CD4-positive, alpha-beta memory T cell (primary cell): ENCODE measurements at places on chromosomes 3 and 15.
A peak's percentile ranks its signal among the peaks of the same experiment; 100 is the strongest.

DNA sequence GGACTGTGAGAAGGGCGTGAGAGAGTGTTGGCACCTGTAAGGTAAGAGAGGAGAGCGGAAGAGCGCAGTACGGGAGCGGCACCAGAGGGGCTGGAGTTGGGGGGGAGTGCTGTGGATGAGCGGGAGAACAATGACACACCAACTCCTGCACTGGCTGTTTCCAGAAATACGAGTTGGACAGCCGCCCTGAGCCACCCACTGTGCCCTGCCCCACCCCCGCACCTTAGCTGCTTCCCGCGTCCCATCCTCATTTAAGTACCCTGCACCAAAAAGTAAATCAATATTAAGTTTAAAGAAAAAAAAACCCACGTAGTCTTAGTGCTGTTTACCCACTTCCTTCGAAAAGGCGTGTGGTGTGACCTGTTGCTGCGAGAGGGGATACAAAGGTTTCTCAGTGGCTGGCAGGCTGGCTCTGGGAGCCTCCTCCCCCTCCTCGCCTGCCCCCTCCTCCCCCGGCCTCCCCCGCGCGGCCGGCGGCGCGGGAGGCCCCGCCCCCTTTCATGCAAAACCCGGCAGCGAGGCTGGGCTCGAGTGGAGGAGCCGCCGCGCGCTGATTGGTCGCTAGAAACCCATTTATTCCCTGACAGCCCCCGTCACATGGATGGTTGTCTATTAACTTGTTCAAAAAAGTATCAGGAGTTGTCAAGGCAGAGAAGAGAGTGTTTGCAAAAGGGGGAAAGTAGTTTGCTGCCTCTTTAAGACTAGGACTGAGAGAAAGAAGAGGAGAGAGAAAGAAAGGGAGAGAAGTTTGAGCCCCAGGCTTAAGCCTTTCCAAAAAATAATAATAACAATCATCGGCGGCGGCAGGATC is at the start of gene SOX2:
TSS of gene SOX2 (plus strand) at position 601 of the 811 bp plus-strand sequence. CDS start 436 bp downstream, outside the sequence.
- H3K27ac ChIP-seq, result no peak within 1 kb of the TSS
- peaks cover 52% of the 10 kb centered on the region for H3K27me3 ChIP-seq

DNA sequence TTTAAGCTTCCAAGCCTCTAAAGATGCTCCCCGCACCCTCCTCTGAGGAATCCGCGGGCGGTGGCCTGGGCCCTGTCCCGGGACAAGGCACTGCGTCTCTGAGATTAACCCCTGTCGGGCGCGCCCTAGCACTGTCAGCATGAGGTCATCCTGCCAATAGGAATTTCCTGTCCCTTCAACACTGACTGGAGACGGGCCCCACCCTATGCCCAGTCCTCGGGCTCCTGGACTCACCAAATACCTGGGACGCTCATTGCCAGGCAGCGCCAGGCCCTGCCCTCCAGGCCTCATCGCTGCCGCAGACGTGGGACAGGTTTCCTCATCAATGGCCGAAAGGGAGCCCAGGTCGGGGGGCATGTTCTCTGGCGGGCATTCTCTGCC is 67.6 kb upstream of the SH3GL3 start:
- H3K27me3 ChIP-seq, result peaks cover 7% of the 10 kb centered on the region
- DNase-seq, result no peak
- no peak overlapping the region for H3K4me3 ChIP-seq
- H3K27ac ChIP-seq, result no peak overlapping the region
- H3K36me3 ChIP-seq, result no peaks in the 10 kb centered on the region

GRCh38 chr15:42921342-42921731 is 759 bp upstream of the TTBK2 start:
- peaks cover 25% of the 10 kb centered on the region for H3K4me1 ChIP-seq
- H3K36me3 ChIP-seq, result no peaks in the 10 kb centered on the region
- DNase-seq, result peak; percentile 38
- peak overlapping the region; percentile 56 for H3K27ac ChIP-seq

DNA sequence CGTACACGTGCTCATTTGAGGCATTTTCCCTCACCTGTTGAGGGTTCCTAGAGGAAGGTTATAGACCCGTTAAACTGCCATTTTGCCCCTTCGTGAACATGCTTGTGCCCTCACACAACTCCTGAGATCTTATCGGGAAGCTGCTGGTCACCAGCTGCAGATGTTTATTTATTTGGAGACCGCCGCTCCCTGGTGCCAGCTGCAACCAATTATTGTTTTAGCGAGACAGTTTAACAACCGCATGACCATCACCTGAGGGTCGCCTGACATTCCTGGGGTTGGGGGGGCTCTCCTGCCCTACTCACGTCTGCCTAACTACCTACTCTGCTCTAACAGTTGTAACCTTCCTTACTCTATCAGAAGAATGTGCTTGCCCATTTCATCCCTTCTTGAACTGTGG is 292.5 kb downstream of the MCTP2 start:
- H3K36me3 ChIP-seq, result no peaks in the 10 kb centered on the region
- H3K27me3 ChIP-seq, result no peaks in the 10 kb centered on the region
- no peak overlapping the region for H3K4me3 ChIP-seq
- DNase-seq, result no peak
- H3K4me1 ChIP-seq, result no peaks in the 10 kb centered on the region

GRCh38 chr3:193729601-193730000 is 136.6 kb downstream of the OPA1 start:
- no peaks in the 10 kb centered on the region for H3K36me3 ChIP-seq
- H3K27ac ChIP-seq, result no peak overlapping the region
- no peak for DNase-seq
- H3K4me1 ChIP-seq, result no peaks in the 10 kb centered on the region

GRCh38 chr3:43176666-43177065 is 70.8 kb upstream of the POMGNT2 start:
- no peak overlapping the region for H3K4me3 ChIP-seq
- peaks cover 34% of the 10 kb centered on the region for H3K4me1 ChIP-seq
- no peaks in the 10 kb centered on the region for H3K36me3 ChIP-seq
- H3K27me3 ChIP-seq, result no peaks in the 10 kb centered on the region

GRCh38 chr3:66497288-66497984 is 3.4 kb downstream of the LRIG1 start:
- DNase-seq, result peak; percentile 41
- H3K36me3 ChIP-seq, result no peaks in the 10 kb centered on the region
- H3K27me3 ChIP-seq, result no peaks in the 10 kb centered on the region
- peak overlapping the region; percentile 37 for H3K27ac ChIP-seq

DNA sequence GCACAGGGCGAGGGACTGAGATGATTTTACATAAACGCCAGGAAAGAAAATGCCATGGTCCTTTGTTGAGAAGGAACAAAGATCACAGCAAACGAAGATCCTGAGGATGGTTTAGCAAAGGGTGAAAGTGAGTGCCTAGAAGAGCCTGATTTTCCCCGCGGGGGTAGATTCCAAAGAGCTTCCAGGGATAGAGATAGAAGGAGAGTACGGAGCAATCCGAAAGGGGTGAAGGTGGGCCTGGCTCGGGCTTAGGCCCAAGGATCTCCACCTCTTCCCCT is 977 bp downstream of the CDC25A start:
- H3K27me3 ChIP-seq, result no peaks in the 10 kb centered on the region
- H3K4me3 ChIP-seq, result peak overlapping the region; percentile 95
- peak overlapping the region; percentile 26 for H3K27ac ChIP-seq
- DNase-seq, result no peak

GRCh38 chr3:125496701-125497100 is 23.3 kb downstream of the SNX4 start:
- peaks cover 19% of the 10 kb centered on the region for H3K36me3 ChIP-seq
- H3K27me3 ChIP-seq, result no peaks in the 10 kb centered on the region
- DNase-seq, result no peak

- H3K36me3 ChIP-seq, result no peaks in the 10 kb centered on the region
- no peak overlapping the region for H3K27ac ChIP-seq
- no peak for DNase-seq
- H3K27me3 ChIP-seq, result no peaks in the 10 kb centered on the region
- H3K4me1 ChIP-seq, result no peaks in the 10 kb centered on the region
- no peak overlapping the region for H3K4me3 ChIP-seq
Observed at GRCh38 chr3:178063461-178063860, 472.8 kb upstream of the KCNMB2 start.

GRCh38 chr3:195757438-195757770 is 36.6 kb downstream of the MUC20 start:
- no peaks in the 10 kb centered on the region for H3K4me1 ChIP-seq
- no peak overlapping the region for H3K4me3 ChIP-seq
- peaks cover 3% of the 10 kb centered on the region for H3K27me3 ChIP-seq
- no peak for DNase-seq
- no peaks in the 10 kb centered on the region for H3K36me3 ChIP-seq

- H3K4me3 ChIP-seq, result no peak overlapping the region
- H3K27me3 ChIP-seq, result no peaks in the 10 kb centered on the region
- H3K27ac ChIP-seq, result no peak overlapping the region
- no peaks in the 10 kb centered on the region for H3K36me3 ChIP-seq
- H3K4me1 ChIP-seq, result peaks cover 12% of the 10 kb centered on the region
Observed at GRCh38 chr3:25821746-25822573, 32.1 kb downstream of the OXSM start.

GRCh38 chr3:61177450-61177849 is 73.8 kb downstream of the FHIT start:
- no peak overlapping the region for H3K27ac ChIP-seq
- no peaks in the 10 kb centered on the region for H3K27me3 ChIP-seq
- H3K36me3 ChIP-seq, result no peaks in the 10 kb centered on the region
- no peak for DNase-seq
- H3K4me3 ChIP-seq, result no peak overlapping the region
- H3K4me1 ChIP-seq, result no peaks in the 10 kb centered on the region

DNA sequence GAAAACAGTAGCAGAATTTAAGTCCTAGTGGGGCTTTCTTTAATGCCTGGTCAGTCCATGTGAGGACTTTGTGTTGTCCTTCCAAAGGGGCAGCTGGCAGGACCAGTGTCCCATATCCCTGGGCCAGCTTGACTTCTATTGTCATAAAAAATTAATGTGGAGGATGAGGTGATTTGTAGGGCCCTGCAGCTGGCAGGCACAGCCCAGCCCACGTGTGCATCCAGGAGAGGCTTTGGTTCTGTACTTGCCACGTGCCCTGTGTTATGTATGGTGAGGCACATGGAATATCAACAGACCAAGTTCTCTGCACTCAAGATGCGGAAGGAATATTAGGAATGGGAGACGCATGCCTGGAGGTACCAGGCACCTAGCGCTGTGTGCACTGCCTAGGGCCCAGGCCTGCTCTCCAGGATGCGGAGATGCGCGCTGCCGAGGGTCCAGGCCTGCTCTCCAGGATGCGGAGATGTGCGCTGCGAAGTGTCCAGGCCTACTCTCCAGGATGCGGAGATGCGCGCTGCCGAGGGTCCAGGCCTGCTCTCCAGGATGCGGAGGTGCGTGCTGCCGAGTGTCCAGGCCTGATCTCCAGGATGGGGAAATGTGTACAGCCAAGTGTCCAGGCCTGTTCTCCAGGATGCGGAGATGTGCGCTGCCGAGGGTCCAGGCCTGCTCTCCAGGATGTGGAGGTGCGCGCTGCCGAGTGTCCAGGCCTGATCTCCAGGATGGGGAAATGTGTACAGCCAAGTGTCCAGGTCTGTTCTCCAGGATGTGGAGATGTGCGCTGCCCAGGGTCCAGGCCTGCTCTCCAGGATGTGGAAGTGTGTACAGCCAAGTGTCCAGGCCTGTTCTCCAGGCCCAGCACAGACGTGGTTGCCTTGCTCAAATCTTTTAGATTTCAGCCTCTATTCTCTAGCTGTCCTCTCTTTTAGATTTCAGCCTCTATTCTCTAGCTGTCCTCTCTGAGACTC is 183.3 kb upstream of the ROPN1 start:
- H3K4me3 ChIP-seq, result no peak overlapping the region
- H3K27ac ChIP-seq, result no peak overlapping the region
- no peaks in the 10 kb centered on the region for H3K27me3 ChIP-seq
- H3K4me1 ChIP-seq, result no peaks in the 10 kb centered on the region
- no peak for DNase-seq

DNA sequence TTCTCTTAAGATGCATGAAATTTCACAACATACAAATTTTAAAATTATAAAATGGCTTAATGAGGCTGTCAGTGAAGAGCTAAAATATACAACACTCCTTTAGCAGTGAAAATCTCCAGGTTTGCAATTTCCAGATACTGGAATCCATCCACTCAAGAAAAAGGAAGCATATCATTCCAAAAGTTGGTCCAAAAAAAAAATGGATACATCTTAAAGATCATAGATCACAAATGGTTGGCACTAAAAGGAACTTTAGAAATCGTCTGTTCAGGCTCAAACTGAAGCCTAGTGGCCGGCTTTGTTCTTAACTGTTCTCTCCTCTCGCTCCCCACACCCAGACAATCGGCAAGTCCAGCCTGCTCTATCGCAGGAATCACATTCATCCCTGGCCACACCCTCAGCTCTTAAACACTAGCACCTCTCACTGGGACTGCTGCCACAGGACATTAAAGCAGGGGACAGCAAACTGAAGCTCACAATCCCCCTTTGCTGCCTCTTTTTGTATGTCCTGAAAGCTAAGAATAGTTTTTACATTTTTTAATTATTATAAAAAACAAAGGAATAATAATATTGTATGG is 130.3 kb upstream of the CDIN1 start:
- H3K4me1 ChIP-seq, result no peaks in the 10 kb centered on the region
- no peak for DNase-seq
- no peaks in the 10 kb centered on the region for H3K27me3 ChIP-seq
- H3K27ac ChIP-seq, result no peak overlapping the region
- no peak overlapping the region for H3K4me3 ChIP-seq

DNA sequence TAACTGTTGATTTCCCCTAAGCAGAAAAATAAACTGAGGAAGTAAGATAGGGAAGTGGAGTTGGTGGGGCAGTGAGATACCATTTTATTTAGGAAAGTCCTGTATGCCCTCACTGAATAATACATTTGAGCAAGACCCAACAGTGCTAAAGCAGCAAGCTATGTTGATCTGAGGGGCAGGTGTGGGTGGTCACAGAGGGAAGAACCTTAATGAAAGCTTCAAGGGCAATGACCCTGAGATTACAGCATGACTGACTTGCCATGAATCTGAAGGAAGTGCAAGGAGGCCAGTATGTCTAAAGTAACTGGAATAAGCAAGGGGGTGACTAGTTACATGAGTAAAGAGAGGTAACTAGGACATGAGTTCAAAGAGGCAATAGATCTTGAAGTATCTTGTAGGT is 159.5 kb downstream of the CD47 start:
- H3K36me3 ChIP-seq, result no peaks in the 10 kb centered on the region
- DNase-seq, result no peak
- no peak overlapping the region for H3K4me3 ChIP-seq

DNA sequence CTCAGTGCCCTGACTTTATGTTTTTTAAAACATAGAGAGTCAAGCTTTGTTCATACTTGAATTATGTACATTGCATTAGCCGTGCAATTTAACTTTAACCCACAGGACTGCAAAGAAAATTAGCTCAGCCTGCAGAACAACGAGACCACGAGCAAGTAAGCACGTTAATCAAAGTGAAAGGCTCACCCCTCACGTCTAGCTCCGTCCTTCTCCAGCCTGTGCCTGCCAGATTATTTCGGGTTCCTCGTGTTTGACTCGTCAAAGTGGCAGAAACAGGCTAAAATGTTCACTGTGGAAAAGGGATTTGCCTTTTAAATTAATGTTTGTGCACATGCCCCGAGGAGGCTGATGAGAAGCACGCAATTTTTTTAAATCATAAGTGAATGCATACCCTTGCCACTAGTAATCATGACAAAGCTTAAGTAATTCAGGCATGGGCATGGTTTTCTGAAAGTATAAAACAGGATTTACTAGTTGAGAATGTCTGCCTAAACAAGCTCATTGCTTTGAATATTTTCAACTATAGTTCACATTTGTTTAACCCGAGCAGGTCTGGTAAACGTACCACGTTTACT is 15.3 kb downstream of the ZBTB38 start:
- H3K36me3 ChIP-seq, result no peaks in the 10 kb centered on the region
- no peak overlapping the region for H3K4me3 ChIP-seq
- peaks cover 35% of the 10 kb centered on the region for H3K4me1 ChIP-seq
- no peak for DNase-seq
